ENCODE measurements at places on chromosomes 6 and 20. TPM values are rescaled to one million over a fixed set of nuclear protein-coding genes. Genes with fewer than 3 reads are reported as not detected.

SLC52A3 gene
- total RNA-seq: 3.5 TPM

- H3K4me3 ChIP-seq: no peak overlapping the region
- H3K36me3 ChIP-seq: no peaks in the 10 kb centered on the region
- peaks cover 22% of the 10 kb centered on the region for H3K4me1 ChIP-seq
- DNase-seq: no peak
These were observed 508.9 kb upstream of the SULF2 start for GRCh38 chr20:48294196-48294595.

USP49 gene
- 3.1 TPM for total RNA-seq

GRCh38 chr20:47379433-47380150 lies 23.1 kb upstream of the ZMYND8 start:
- no peak overlapping the region for H3K4me3 ChIP-seq
- DNase-seq: no peak
- H3K27ac ChIP-seq: no peak overlapping the region
- H3K27me3 ChIP-seq: no peaks in the 10 kb centered on the region
- no peaks in the 10 kb centered on the region for H3K36me3 ChIP-seq
- H3K4me1 ChIP-seq: peaks cover 17% of the 10 kb centered on the region

UBD gene
- total RNA-seq: not detected

- H3K27ac ChIP-seq: no peak overlapping the region
- DNase-seq: no peak
- no peak overlapping the region for H3K4me3 ChIP-seq
- H3K36me3 ChIP-seq: peaks cover 4% of the 10 kb centered on the region
These were observed 35.2 kb upstream of the CDH22 start for GRCh38 chr20:46343348-46343974.

PACRG gene
- total RNA-seq: 2.3 TPM

DNA sequence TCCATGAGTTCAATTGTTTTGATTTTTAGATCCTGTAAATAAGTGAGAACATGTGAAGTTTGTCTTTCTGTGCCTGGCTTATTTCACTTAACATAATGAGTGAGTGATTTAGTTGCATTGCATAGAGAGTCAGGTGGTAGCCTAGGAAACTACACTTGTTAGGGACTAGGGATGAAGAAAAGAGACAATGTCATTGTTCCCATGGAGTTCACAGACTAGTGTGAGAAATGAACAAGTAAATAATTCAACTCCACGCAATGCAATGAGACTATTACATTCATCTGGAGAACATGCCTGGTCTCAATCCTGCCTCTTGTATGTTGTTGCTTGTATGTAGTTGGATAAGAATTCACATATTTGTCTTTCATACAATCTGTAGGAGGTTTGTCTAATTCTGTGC lies 76.3 kb upstream of the B3GAT2 start:
- H3K27me3 ChIP-seq: no peaks in the 10 kb centered on the region
- H3K4me3 ChIP-seq: no peak overlapping the region
- DNase-seq: no peak
- no peaks in the 10 kb centered on the region for H3K36me3 ChIP-seq
- no peak overlapping the region for H3K27ac ChIP-seq
- no peaks in the 10 kb centered on the region for H3K4me1 ChIP-seq

THEMIS gene
- total RNA-seq: 1.6 TPM

MRPL18 gene
- 61.4 TPM for total RNA-seq

- H3K4me1 ChIP-seq: no peaks in the 10 kb centered on the region
- H3K27ac ChIP-seq: no peak overlapping the region
- no peaks in the 10 kb centered on the region for H3K36me3 ChIP-seq
- H3K27me3 ChIP-seq: no peaks in the 10 kb centered on the region
- no peak overlapping the region for H3K4me3 ChIP-seq
These were observed 50.5 kb downstream of the CPNE5 start for GRCh38 chr6:36788768-36789167.

- H3K36me3 ChIP-seq: no peaks in the 10 kb centered on the region
- H3K27ac ChIP-seq: no peak overlapping the region
- H3K27me3 ChIP-seq: no peaks in the 10 kb centered on the region
- DNase-seq: no peak
These were observed 348.4 kb downstream of the TPBG start for GRCh38 chr6:82711971-82712370.

GRCh38 chr20:60535211-60535610 lies 577.0 kb downstream of the CDH26 start:
- DNase-seq: no peak
- no peak overlapping the region for H3K27ac ChIP-seq
- H3K4me3 ChIP-seq: no peak overlapping the region
- H3K36me3 ChIP-seq: no peaks in the 10 kb centered on the region
- no peaks in the 10 kb centered on the region for H3K4me1 ChIP-seq
- H3K27me3 ChIP-seq: no peaks in the 10 kb centered on the region

DNA sequence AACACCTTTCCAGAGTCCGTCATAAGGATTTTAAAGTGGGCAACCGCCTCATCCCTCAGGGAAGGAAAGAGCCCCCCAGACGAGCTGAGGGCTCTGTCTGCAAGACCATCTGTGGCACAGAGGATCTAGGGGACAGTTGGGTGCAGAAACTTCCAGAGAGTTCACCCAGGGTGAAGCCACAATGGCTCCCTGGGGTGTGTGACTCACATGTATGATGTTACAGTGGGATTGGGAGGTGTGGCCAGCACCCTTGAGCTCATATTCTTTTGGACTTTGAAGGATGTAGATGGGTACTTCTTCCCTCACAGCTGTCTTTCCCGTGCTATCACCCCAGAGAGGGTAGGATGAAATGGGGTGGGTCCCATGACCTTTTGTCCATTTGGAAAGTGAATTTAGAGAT lies 95.5 kb downstream of the NCR2 start:
- DNase-seq: no peak
- no peaks in the 10 kb centered on the region for H3K36me3 ChIP-seq
- no peak overlapping the region for H3K27ac ChIP-seq
- H3K4me3 ChIP-seq: no peak overlapping the region
- peaks cover 9% of the 10 kb centered on the region for H3K27me3 ChIP-seq

TINAG gene
- not detected for total RNA-seq

DNA sequence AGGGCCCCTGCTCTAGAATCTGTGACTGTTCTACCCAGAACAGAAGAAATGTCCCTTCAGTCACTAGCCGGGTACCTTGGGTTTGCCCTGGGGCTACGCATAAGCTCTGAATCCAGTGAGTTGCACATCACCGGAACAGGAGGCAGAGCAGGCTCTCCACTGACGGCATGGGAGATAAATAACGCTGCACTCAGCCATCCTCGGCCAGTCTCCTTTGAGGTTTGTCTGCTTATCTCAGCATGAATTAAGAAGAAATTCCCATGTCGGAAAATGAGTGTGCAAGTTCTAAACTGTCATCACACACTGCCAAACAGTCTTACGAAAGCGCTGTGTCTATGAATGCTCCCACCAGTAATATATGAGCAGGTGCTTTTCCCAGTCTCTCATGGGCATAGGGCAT lies 90.8 kb downstream of the FAM50B start:
- H3K36me3 ChIP-seq: no peaks in the 10 kb centered on the region
- H3K27ac ChIP-seq: no peak overlapping the region
- no peaks in the 10 kb centered on the region for H3K4me1 ChIP-seq
- DNase-seq: no peak
- H3K4me3 ChIP-seq: no peak overlapping the region
- no peaks in the 10 kb centered on the region for H3K27me3 ChIP-seq

BFSP1 gene
- total RNA-seq: 5.2 TPM

DNA sequence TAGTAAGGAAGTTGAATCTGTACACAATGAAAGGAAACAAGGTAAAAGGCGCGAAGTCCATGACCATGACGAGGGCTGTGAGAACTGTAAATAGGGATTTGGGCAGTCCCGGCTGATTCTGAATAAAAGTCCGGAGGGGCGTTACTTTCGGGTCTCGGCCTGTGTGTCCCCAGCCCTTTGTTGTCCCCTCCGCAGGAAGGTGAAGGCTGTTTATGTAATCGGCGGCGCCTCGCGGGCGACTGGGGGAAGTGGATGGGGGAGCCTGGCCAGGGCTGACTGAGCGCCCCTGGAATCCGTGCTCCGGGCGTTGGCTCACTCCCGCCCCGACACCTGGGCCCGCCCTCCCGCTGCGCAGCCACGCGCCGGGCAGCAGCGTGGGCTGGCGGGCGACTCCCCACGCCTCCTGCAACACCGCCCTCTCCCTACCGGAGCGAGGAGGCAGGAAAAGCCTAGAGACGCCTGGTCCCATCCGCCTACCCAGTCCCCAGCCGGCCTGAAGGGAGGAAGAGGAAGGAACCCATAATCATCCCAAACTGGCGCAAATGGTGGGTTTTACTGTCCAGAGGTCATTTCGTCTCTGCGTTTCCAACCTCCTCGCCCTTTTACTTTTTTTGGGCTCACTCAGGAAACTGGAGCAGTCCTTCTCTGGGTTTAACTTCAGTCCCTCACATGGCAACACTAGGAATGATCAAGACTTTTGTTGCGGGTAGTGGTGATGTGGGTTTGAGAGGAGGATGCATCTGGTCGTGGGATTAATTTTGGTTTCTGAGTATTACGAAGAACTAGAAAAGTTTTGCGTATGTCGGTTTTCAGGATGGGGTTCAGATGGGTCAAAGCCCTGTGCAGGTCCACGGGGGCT lies 12.1 kb downstream of the TRIM31 start:
- peak overlapping the region; percentile 46 for H3K4me3 ChIP-seq
- H3K27me3 ChIP-seq: no peaks in the 10 kb centered on the region
- H3K4me1 ChIP-seq: peaks cover 26% of the 10 kb centered on the region
- no peak overlapping the region for H3K27ac ChIP-seq
- DNase-seq: peak; percentile 90
- H3K36me3 ChIP-seq: no peaks in the 10 kb centered on the region

DNA sequence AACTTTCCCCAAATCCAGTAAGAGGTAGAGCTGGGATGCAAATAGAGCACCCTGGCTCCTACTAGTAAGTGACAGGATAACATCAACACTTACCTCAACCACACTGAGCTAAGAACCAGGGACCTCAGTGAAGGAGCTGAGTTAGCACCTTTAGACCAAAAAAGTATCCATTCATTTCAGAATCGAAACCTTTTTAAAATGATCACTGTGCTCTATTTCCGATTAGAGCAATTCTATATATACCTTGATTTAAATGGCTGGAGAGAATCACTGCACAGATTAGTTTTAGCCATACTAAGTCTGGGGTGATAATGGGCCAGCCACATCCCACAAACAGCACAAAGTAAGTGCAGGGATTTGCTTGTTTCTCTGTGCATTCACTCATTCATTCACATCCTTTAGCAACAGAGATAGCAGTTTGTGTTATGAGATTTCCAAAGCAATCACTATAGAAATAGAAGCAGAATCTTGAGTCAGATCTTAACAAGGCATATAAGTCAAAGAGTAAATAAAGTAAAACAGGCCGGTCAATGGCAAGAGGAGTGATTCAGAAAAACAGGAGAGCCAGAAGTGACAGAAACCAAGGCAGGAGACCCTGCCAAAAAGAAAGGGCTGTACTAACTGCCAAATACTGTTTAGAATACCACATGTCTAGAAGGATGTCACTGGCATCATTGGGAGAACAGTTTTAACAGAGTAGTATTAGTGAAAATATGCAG lies 136.3 kb downstream of the KIF13A start:
- no peaks in the 10 kb centered on the region for H3K27me3 ChIP-seq
- no peak for DNase-seq
- peaks cover 9% of the 10 kb centered on the region for H3K4me1 ChIP-seq

AIF1 gene
- total RNA-seq: 18.5 TPM

- peaks cover 87% of the 10 kb centered on the region for H3K4me1 ChIP-seq
- no peaks in the 10 kb centered on the region for H3K36me3 ChIP-seq
- DNase-seq: no peak
- H3K4me3 ChIP-seq: no peak overlapping the region
- H3K27me3 ChIP-seq: no peaks in the 10 kb centered on the region
These were observed 20.1 kb downstream of the TOP1 start for GRCh38 chr20:41048461-41049301.

C6orf58 gene
- not detected for total RNA-seq

- no peak for DNase-seq
- H3K27ac ChIP-seq: no peak overlapping the region
- no peaks in the 10 kb centered on the region for H3K27me3 ChIP-seq
- H3K4me3 ChIP-seq: no peak overlapping the region
- no peaks in the 10 kb centered on the region for H3K36me3 ChIP-seq
- H3K4me1 ChIP-seq: no peaks in the 10 kb centered on the region
These were observed 20.4 kb upstream of the RAB23 start for GRCh38 chr6:57242505-57242904.

LTB gene
- 8.2 TPM for total RNA-seq

GRCh38 chr20:57292611-57293010 lies 26.2 kb upstream of the BMP7 start:
- H3K36me3 ChIP-seq: no peaks in the 10 kb centered on the region
- no peaks in the 10 kb centered on the region for H3K4me1 ChIP-seq
- no peak for DNase-seq
- no peak overlapping the region for H3K4me3 ChIP-seq

SCRT2 gene
- not detected for total RNA-seq

- no peaks in the 10 kb centered on the region for H3K36me3 ChIP-seq
- H3K4me1 ChIP-seq: no peaks in the 10 kb centered on the region
- no peak overlapping the region for H3K4me3 ChIP-seq
- DNase-seq: peak; percentile 26
- no peaks in the 10 kb centered on the region for H3K27me3 ChIP-seq
- no peak overlapping the region for H3K27ac ChIP-seq
These were observed 203.9 kb upstream of the RAB32 start for GRCh38 chr6:146339716-146340115.

ZNF334 gene
- 7.2 TPM for total RNA-seq

CD109 gene
- total RNA-seq: 22.2 TPM

DNA sequence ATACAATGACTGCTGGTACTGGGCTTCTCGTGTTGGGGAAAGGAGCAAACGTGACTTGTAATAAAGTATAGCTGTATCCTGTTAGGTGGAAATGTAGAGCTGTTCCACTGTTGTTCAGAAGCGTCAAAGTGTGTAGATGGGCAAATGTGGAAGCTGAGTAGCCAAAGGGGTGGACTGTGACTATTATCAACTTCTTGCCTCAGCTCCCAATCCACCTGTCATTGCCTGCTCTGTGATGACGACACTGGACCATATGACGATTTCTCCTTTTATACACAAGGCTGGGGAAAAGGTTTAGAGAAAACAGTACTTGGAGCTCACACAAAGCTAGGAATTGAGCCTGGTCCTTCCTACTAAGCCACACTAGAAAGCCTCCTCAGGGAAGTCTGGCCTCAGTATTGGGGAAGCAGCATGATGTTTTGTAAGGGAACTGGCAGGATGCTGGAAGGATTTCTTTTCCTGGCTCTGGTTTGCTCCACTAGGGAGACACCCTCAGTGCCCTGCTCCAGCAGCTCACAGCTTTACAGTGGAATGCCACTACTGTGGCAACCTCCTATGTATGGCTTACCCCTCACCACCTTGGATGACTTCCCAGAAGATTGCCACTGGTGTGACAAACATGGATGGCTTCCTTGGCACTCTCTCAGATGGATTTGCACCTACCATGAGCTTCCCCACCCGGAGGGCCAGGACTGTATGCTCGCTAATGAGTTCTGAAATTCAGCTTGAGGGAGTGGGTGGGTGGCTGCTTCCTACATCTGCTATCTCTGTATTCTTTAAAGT lies 20.0 kb downstream of the CD164 start:
- H3K27ac ChIP-seq: no peak overlapping the region
- H3K4me3 ChIP-seq: no peak overlapping the region
- peaks cover 55% of the 10 kb centered on the region for H3K36me3 ChIP-seq
- DNase-seq: no peak

NR2E1 gene
- not detected for total RNA-seq

Measured in upper lobe of left lung (tissue), 6 donors.